ENCODE measurements at places on chromosomes 3 and 15.

- no peak for DNase-seq
These were observed 149.7 kb downstream of the RBMS3 start for GRCh38 chr3:29430558-29430971.

- DNase-seq = no peak
These were observed 18.4 kb downstream of the ZNF860 start for GRCh38 chr3:31999907-32000439.

GRCh38 chr15:42921342-42921731 is 759 bp upstream of the TTBK2 start:
- DNase-seq = peak; percentile 11

GRCh38 chr15:66896611-66897010 is 168.8 kb upstream of the SMAD3 start:
- DNase-seq = no peak

Data from endothelial cell (in vitro differentiated cells).